ENCODE measurements at places on chromosomes 7 and 10. TPM values are rescaled to one million over a fixed set of nuclear protein-coding genes. Genes with fewer than 3 reads are reported as not detected.

LRRC4 gene
- 5.8 TPM for total RNA-seq

TRIM74 gene
- total RNA-seq: not detected

C7orf33 gene
- not detected for total RNA-seq

OR9A4 gene
- not detected for total RNA-seq

TMEM176A gene
- total RNA-seq: not detected

FAM241B gene
- total RNA-seq: 8.4 TPM

PALD1 gene
- 51.9 TPM for total RNA-seq
